GM13977 (cell line): ENCODE measurements at places on chromosomes 5 and 9.
A peak's percentile ranks its signal among the peaks of the same experiment; 100 is the strongest.

DNA sequence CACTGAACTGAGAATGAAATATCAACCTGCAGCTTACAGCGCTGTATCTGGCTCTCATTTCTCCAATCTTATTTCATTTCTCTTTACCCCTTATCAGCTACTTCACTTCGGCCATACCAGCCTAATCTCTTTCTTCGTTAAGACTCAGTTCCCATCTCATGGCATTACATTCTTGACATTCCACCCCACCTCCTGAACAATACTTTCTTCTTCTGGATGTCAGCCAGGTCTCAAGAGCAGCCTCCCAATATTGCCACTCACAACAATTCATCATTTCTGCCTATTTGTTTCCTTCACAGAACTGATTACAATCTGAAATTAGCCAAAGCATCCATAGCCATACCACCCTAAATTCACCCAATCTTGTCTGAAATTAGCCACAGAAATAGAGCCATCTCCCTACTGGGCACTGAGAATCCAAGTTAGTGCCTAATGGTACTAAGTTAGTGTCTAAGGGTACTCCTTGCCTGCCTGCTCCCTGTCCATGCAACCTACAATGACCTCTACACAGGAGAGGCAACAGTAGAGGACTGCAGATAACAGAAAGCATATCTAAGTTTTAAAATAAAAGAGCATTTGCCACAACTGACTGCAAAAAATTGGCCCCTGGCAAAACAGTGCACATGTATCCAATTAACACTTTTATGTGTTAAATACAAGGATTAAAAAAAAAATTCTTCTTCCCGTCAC is 35.2 kb downstream of the SETX start:
- DNase-seq: no peak

DNA sequence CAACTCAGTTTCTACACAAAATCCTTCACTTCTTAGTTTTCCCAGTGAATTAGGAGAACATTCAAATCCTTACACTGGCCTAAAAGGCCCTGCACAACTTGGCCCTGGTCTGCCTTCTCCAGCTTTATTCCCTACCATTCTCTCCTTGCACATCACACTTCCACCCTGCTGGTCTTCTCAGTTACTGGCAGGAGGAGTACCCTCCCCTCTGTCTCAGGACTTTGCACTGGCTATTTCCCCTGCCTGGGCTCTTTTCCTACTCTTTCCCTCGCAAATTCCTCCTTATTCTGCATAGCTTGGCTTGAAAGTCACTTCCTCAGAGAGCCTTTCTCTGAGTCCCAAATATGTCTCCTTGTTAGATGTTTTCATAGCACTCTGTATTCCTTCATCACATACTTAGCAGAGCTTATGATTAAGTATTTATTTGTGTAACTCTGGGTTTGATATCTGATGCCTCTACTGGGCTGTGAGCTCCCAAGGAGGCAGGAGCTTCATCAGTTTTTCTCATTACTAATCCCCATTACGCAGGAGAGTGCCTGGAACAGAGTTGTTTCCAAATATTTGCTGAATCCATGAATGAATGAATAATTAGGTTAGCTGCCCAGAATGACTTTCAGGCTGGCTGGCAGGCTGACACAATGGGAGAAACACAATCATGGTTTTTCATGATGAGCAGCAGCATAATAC is 159.8 kb upstream of the KLF9 start:
- no peak for DNase-seq

DNA sequence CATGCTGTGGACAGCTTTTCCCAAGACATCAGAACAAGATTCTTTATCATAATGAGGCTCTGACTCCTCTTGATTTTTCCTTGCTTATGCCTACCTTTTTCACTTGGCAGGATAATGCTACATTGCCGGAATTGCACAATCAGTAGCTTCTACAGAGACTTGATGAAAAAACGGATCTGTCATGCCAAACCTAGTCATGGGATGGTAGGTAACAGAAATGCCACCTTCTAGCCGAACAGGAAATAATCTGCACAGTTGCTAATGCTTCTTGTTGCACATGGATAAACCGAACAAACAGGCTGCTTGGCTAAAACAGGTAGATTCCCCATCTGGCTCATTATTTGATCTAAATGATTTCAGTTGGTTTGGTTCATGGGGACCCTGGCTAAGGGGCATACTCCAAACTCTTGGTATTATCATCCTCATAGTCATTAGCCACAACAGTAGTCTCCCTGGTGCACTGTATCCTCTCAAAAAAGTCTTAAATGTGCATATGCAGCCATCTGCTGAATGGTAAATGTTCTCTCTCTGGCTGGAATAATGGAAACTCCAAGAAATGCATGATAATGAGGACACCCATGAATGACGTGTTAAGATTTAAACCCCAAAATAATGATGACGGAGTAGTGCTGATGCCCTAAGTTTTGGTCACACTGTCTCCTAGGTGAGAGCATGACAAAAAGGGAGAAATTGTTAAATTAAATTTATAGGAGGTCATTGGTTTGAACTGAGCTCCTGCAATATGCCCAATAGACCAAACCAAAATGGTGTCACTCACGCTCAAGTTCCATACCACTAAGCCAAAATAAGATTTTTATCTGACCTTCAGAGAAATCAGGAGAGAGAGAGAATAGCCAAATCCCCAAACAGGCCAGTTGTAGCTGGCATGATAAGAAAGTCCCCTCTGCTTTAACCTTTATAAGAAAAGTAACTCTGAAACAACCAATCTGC is 47.0 kb downstream of the RAPGEF1 start:
- no peak for DNase-seq

DNA sequence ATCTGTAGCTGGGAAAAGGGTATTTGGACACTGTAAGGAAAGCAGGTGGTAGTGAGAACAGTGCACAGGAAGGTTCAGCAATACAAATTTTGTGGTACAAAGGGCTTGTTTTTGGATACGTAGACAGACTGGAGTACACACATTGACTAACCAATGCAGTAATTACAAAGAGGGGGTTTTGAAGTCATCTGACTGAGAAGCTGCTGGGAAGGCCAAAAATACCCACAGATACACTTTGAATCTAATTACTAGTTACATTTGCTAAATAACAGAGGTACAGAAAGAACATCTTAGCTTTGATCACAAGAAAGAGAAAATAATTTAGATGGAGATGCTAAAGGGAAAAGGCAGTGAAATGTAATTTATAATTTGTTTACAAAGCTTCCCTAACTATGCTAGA is 45.9 kb downstream of the PKD2L2 start:
- peak; percentile 42 for DNase-seq

- no peak for DNase-seq
Observed at GRCh38 chr9:76452839-76453238, 6.1 kb upstream of the GCNT1 start.

DNA sequence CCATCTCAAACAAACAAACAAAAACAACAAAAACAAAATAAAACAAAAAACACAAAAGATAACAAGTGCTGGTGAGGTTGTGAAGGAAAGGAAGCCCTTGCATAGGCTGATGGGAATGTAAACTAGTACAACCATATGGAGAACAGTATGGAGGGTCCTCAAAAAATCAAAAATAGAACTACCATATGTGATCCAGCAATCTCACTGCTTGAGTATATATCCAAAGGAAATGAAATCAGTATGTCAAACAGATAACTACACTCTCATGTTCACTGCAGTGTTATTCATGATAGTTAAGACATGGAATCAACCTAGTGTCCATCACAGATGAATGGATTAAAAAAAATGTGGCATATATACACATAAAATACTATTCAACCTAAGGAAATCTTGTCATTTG is 395.7 kb upstream of the SLC24A2 start:
- no peak for DNase-seq

DNA sequence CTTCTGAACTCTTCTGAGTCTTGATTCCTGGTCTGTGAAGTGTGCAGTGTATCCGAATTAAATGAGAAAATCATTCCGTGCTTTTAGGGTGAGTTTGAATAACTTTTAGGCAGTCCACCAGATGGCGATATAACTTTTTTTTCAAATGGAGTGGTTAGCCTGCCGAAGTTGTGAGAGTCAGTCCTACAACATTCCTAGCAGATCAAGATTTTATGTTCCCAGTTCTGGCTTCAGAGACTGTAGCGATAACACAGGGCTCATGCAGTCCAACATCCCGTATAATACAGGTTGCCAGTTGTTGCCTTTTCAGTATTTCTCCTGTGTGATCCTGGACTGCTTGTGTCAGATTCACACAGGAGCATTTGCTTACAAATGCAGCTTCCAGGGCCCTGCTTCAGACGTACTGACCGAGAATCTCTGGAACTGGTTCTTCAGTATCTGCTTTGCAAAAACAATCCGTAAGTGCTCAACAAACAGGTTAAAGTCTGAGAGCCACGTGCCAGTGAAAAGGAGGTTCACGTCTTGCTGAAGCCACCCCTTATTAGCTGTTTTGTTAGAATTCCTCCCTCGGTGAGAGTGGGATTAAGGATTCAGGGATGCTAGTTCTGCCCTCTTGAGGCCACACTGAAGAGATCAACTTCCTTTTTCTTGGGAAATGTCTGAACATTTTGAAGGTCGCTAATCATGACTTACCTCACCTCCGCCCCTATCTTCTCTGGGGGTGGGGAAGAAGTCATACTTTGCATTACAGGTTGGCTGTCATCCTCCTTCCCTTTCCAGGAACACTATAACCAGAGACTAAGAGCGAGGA is 22.8 kb downstream of the SMIM3 start:
- peak; percentile 42 for DNase-seq

GRCh38 chr9:115461280-115461679 is 343.3 kb upstream of the TNC start:
- DNase-seq: no peak
